ENCODE measurements at places on chromosomes 6 and 20.

DNA sequence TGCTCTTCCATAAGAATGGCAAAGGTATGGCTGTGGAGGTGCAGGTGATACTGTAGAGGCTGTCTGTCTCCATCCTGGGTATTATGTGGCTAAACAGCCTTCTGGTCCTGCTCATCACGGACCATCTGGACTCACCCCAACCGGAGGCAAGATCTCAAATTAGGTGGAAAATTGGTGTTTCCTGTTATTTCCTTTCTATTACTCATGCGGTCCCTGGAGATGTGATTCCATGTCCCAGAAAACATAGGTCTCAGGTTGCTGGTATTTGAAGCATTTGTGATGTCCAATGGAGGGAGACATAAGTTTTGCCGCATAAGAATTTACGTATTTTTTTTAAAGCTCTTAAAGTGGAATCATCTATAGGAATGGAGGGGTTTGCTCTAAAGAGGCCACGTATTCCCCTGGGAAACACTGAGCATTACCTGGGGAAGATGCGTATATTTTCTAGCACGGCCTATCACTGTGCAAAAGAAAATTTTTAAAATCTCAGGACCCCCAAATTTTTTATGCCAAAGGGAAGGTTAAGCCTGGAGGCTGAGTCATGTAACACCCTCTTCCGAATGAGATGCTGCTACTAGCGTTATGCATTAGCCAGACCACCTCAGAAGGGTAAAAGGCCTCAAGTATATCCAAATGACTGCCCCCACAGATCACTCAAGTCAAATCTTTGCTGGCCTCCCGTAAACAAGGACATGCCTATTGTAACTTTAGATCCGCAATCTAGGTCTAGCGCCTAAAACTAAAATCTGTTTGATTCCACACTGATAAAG is 22.4 kb upstream of the PBOV1 start:
- DNase-seq, result no peak

DNA sequence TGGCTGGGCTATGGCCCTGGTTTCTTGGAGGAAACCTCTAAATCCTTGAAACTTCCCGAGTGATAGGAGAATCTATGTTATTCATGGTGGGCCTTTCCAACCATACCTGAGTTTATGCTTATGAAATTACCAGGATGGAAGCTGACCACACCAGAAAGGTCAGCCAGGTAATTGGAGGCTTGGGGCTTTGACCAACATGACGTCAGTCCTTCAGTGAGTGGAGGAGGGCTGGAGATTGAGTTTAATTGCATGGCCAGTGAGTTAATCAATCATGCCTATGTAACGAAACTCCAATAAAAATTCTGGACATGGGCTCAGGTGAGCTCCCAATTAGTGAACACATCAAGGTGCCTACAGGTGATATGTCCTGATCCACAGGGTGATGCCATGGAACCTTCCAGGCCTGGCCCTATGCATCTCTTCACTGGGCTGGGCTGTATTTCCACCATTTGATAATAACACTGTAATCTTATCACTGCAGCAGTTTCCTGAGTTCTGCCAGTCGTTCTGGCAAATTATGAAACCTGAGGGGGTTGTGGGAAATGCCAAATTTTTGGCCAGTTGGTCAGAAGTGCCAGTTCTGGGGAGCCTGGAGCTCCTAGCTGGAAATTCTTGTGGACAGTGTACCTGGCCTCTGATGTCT is 106.5 kb downstream of the CDH26 start:
- no peak for DNase-seq

DNA sequence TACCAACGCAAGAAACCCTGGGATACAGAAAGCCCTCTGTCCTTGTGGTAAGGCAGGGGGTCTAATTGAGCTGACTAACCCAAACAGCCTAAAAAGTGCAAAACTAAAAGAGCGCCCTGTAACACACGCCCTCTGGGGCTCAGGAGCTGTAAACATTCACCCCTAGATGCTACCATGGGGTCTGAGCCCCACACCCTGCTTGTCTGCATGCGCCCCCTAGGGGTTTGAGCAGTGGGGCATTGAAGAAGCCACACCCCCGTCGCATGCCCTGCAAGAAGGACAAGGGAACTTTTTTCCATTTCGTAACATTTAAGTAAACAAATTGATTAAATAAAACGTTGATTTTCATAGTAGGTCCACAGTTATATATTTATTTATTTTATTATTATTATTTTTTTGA is 616.9 kb upstream of the MAN1A1 start:
- no peak for DNase-seq

- no peak for DNase-seq
Observed at GRCh38 chr6:64046746-64047208, 411.2 kb downstream of the PHF3 start.

DNA sequence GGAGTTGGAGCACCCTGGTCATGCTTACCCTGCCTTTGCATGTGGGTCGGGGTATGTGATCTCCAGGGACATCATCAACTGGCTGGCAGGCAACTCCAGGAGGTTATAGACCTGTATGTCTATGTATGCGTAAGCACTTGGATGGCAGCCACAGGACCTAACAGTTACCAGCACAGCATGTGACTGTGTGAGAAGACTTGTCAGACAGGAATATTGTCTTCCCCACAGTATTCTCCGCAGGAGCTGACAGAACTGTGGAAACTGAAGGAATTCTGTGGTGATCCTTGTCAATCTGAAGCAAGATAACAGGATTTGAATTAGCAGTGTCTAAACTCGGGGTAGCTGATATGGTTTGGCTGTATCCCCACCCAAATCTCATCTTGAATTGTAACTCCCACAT is 59.2 kb downstream of the TMEM244 start:
- no peak for DNase-seq
